Hematopoietic multipotent progenitor cell (in vitro differentiated cells): ENCODE measurements at places on chromosomes 5 and 9.

- no peak for DNase-seq
These were observed 616.6 kb downstream of the GABRG2 start for GRCh38 chr5:162684145-162684544.

DNA sequence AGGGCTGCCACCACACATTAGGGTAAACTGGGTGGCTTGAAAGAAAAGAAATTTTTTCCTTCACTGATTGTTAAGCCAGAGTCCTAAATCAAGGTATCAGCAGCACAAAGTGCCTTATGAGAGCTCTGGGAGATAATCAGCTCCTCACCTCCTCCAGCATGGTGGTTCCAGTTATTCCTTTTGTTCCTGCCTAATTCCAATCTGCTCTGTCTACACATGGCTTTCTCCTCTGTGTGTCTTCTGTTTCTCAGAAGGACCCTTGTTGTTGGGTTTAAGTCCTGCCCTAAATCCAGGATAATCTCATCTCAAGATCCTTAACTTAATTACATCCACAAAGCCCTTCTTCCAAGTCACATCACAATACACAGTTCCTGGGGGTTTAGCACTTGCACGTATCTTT, 1352.0 kb upstream of the CDH9 start:
- no peak for DNase-seq

GRCh38 chr5:118687100-118687499, 301.2 kb downstream of the DTWD2 start:
- no peak for DNase-seq

DNA sequence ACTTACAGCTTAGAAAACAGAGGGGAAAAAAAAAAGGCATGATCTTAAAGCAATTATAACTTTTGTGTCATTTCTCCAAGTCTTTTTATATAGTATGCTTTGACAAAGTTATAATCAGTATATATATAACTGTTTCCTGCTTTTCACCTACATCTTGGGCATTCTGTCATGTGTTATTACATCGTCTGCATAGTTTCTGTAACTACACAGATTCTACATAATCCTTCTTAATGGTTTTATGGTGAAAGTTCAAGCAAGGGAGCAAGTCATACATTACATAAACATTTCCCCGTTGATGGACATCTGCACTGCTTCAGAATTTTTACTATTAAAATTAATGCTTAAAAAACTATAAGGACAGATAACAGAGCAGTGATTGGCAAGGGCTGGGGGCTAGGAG, 12.1 kb downstream of the FEM1C start:
- no peak for DNase-seq

DNA sequence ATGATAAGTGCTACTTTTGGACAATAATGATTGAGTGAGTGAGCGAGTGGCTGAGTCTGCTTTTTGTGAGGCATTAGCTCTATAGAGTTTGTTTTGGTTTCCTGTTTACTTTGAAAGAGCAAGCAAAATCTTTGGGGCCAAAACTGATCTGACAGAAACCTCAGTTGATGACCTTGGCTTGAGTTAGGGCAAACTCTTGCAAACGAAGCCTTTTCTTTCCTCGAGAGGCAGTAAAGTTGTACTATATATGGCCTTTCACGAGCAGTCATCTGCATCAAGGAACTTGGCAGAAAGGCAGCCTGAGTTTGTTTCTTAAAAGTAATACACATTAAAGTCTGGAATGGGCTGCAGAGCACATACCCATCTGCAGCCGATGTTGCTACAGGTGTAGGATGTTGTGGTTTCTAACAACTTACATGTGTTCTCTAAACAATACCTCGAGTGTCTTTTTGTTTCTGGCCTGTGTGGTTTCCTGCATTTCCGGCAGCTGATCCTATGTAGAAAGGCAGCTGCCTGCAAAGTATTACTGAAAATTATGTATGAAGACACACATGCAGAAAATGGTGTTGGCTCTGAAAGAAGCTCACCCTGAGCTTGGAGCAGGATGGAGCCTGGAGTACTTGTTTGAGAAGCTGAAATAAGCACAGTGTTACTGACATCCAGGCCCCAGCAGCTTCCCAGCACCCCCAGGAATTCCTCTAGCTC, 60.8 kb downstream of the FOXD1 start:
- peak; percentile 28 for DNase-seq
